ENCODE measurements at places on chromosomes 16 and 17.

DNA sequence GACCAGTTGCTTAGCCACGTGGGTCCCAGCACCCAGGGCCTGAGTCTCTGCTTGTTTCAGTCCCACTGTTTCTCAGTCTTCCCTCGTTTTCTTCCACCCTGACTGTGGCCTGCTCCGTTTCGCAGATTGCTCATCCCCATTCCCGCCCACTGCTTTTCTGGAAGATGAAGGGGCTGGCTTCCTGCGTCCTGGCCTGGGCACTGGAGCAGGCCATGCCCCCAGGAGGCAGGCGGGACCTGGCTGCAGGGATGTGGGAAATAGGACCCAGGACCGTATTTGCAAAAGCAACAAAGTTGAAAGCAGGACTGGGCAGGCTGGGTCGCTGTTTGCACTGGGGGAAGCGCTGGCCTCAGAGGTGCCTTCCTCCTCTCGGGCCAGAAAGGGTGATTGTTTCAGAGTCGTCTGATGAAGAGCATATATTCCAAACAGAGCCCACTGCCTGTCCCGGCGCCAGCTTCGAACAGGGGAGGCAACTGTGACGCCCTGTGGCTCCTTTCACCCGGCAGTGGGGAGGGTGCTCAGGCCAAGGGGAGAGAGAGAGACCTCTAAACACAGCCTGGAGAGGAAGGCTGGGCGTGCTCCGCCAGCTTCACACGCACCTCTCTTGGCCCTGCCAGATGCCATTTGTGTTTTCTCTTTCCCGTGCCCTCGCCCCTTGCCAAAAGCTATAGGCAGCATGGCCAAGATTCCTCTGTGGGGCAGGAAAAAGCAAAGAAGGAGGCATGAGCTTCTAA is 108.6 kb downstream of the CMIP start:
- DNase-seq, result no peak

DNA sequence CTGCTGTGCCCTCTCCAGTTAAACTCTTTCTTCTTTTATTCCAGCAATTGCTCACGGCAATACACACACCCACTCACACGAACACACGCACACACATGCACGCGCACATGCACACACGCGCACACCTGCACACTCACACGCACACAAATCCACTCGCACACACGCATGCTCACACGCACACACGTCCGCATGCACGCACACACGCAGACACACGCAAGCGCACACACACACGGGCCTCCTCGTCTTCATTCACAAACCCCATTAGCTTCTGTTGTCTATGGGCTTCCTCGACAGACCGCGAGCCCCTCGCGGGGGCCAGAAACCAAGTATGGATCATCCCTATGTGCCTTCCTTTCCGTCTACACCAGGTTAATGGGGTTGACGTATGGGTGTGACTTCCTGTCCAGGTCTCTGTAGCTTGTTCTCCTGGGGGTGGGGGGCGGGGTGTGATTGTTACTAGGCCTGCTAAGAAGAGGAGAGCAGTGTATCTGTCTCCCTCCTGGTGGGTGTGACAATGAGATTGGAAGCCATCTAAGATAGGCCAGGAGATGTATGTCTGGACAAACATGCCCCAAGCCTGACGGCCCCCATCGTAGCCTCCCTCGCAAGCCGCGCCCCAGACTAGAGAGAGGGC is 670 bp upstream of the CTF1 start:
- DNase-seq, result no peak

DNA sequence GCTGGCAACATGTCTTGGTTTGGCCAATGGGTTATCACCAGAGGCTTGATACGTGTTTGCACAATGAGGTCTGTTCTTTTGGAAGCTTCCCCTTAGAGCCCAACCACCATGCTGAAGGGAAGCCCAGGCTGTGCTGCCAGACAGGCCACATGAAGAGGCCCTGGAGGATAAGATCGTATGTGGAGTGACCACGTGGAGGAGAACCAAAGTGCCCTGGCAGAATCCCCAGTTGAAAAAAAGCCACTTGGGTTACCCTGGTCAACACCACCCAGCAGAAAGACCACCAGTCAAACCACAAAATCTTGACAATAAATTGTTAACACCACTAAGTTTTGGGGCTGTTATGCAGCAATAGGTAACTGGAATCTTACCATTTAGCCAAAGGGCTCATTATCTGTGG is 7.0 kb upstream of the ADAT1 start:
- no peak for DNase-seq

GRCh38 chr17:27247071-27247957 is 46.6 kb upstream of the WSB1 start:
- DNase-seq, result no peak

GRCh38 chr16:24291932-24292331 is 35.8 kb downstream of the CACNG3 start:
- DNase-seq, result no peak

- no peak for DNase-seq
Measured at GRCh38 chr16:66510298-66510697, 39.6 kb downstream of the TK2 start.

DNA sequence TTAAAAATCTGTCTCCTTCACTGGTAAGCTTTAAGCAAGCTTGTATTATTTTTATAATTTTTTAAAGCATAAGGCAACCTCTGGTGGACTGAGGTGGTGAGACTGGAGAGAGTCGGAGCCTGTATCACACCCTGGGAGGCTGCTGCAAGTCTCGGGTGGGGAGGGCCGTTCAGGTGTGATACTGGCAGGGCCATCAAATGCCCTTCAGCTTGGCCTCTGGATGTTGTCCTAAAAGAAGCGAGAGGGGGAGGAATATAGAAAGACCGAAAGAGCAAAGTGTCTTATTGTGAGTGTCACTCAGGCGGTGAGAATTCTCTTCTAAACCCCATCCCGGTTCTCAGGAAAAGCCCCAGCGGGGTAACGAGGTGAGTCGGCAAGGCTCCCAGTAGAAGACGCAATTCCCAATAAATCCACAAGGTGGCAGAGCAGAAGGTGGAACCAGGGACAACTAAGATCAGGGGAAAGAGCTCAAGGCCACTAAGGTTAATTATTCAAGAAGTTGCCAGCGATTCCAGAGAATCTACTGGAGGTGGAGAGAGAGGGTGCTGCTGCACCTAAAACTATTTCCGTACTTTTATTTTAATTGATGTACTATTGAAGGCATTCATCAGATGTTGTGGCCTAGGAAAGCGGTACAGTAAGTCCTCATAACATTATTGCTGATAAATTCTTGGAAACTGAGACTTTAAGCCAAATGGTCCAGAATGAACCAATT is 14.1 kb downstream of the C17orf67 start:
- peak; percentile 37 for DNase-seq

DNA sequence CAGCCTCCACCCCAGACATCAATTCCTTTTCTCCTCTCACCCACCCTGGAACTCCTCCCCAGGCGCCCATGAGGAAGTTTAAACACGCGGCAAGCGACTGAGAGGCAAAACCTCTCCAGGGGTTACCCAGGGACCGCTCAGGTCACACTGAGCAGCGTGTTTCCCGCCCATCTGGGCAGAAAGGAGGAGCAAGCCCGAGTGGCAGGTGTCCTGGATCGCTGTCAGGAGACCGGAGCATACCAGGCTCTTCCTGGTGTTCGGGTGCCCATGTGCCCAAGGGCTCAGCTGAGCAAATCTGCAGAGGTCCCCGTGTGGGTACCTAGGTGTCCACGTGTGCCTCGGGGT is 491 bp downstream of the SLC25A19 start:
- DNase-seq, result no peak

DNA sequence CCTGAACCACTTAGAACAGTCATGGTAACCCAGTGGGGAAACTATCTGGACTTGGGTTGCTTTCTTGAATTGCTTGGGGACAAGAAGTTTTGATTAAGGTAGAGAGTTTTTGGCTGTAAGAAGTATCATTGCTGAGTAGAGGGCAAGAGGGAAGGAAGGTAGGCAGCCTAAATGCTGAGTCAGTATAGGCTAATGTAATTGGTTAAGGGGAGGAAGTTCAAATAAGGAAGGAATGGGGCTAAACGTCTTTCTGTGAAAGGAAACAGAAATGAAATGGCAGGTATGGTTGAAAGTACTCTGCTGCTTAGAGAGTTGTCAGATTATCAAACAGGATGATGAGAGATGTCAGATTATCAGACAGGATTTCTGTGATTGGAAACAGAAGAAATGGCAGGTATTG is 20.3 kb downstream of the KPNB1 start:
- no peak for DNase-seq

GRCh38 chr17:64455993-64456885 is 7.3 kb downstream of the MILR1 start:
- no peak for DNase-seq

DNA sequence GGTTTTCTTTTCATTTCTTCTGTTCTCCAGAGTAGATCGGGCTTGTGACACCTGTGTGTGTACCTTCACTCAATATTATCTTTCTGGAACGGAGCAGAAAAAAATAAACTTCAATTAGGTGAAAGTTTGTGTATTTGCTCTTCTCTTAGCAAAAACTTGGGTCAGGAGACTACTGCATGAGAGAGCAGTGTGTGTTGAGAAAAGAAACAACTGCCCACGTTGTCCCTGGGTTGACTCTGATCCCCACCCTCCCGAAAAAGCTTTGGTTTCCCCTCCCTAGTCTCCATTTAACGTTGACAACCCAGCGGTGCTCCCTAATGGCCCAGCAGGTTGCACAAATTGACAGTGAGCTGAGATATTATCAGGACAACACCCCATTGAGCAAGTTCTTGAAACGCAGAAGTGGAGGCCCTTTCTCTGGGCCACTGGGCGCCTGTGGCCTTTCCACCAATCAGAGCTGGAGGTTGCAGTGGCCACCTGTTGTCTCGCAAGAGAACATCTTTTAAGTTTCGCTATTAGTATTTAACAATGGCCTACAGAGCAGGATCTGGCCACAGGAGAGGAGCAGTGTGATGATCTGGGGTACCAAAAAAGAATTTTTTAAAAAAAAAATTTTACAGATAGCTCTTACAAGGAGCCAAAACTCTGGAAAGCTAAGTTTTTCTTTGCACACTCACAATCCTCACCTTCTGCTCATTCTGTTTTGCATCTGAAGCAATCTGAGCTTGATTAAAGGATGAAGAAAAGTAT is 1.5 kb upstream of the TOX3 start:
- DNase-seq, result no peak

DNA sequence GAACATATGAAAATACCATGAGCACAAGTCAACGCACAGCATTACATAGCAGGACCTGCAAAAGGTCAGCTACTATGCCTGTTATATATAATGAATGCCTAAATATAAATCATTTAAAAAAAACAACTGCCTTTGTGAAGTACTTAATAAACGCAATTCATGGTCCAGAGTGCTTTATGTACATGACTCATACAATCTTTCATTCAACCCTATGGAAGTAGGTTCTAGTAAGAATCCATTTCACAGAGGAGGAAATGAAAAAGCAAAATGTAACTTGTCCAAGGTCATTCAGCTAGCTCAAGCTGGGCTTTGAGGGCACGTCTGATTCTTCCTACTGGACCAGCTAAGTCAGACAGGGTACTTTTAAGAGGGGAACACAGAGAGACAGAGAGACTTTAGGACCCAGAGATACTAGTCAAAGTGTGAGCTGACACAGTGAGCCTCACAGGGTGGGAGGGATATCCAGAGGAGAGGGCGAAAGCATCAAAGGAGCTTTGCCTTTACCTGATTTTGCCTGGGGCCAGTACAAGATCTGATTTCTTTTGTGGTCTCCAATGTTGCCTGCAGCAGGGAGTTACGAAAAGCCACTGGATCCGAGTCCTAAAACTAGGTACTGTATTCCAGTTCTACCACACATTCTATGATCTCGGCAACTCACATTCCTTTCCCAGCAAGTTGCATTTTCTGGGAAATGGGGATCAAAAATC is 83.4 kb upstream of the ZFHX3 start:
- DNase-seq, result no peak

DNA sequence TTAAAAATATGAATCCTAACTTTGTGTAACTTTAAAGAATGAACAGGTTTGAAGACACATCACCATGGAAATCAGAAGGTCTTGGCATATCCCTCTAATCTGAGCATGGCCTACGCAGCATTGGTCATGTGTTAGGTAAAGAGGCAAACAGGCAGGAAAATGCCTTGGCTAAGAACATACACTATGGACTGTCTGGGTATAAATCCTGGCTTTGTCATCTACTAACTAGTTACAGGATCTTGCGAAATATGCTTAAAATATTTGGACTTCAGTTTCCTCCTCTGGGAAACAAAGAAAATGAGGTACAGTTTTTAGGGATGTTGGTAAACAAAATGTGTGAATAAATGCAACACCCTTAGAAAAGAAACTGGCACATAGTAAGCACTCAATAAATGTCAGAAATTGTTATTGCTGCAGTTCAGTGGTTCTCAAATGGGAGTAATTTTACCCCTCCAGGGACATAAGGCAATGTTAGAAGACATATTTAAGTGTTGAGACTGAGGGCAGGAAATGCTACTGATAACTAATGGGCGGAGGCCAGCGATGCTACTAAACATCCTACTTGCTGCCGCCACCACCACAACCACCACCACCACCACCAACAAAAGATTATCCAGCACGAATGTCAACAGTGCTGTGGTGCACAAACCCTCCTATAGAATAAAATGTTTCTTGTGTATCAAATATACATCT is 770.8 kb upstream of the SOX9 start:
- no peak for DNase-seq

- DNase-seq, result no peak
Measured at GRCh38 chr16:65268331-65268730, 146.5 kb upstream of the CDH11 start.

DNA sequence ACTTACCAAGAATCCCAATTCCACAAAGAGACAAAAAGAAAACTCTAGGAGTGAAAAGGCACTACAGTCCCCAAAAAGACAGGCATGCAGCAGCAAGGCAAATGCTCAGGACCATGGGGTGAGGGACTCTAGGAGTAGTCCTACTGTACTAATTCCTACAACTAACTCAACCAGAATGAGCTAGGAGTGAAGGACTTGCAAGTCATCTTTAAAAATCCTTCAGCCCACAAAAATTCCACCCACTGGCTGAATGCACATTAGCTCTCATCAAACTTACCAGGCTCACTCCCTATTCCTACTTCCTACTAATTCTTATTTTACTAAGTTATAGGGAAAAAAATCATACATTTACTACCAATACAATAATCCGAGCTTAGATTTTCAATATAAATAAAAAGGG is 141.7 kb upstream of the C17orf78 start:
- no peak for DNase-seq

DNA sequence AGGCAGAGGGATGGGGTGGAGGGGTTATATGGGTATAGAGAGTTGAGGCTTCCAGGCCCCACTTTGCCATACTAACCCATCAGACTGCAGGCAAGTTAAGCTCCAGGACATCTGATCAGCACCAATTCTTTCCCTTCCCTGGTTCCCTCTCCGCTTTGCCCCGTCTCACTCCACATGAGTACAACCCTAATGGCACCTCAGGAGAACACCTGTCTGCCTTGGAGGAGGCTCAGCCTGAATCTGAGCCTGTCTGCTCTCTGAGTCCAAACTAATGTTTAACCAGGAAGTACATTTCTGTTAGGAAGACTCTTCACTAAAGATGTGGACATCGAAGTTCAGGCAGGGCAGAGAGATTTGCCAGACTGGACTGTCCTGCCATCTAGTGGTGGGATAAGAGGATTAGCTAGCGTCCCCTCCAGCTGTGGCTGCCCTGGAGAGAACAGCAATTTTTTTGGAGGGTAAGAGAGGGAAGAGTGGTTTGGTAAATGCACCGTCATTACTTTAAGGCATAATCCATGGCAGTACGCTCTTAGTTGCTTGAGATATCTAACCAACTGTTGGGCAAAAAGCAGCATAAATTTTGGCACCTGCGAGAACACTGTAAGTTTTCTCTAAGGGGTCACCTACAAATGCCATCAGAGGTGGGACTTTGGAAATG is 29.2 kb upstream of the LRRC75A start:
- DNase-seq, result peak; percentile 31
